ENCODE measurements at places on chromosomes 12 and 14. TPM values are rescaled to one million over a fixed set of nuclear protein-coding genes. Genes with fewer than 3 reads are reported as not detected.

Gene LRFN5
- 0.13 TPM for total RNA-seq

DNA sequence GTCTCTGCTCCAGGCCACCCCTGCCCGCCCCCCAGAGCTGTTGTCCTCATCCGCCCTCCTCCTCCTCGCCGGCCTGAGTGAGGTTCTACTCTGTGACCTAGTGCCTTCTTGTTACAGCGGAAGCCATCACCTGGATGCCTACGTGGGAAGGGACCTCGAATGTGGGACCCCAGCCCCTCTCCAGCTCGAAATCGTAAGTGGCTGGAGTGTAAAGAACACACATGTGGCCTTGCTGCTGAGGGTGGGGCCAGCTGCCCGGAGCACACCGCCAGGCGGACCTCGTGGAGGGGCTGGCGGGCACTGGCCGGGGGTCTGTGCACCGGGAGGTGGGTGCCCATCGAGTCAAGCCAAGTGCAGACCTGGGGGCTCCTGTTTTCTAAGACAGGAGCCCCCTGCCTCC lies 19.4 kb downstream of the MEG3 start:
- no peak for DNase-seq

DNA sequence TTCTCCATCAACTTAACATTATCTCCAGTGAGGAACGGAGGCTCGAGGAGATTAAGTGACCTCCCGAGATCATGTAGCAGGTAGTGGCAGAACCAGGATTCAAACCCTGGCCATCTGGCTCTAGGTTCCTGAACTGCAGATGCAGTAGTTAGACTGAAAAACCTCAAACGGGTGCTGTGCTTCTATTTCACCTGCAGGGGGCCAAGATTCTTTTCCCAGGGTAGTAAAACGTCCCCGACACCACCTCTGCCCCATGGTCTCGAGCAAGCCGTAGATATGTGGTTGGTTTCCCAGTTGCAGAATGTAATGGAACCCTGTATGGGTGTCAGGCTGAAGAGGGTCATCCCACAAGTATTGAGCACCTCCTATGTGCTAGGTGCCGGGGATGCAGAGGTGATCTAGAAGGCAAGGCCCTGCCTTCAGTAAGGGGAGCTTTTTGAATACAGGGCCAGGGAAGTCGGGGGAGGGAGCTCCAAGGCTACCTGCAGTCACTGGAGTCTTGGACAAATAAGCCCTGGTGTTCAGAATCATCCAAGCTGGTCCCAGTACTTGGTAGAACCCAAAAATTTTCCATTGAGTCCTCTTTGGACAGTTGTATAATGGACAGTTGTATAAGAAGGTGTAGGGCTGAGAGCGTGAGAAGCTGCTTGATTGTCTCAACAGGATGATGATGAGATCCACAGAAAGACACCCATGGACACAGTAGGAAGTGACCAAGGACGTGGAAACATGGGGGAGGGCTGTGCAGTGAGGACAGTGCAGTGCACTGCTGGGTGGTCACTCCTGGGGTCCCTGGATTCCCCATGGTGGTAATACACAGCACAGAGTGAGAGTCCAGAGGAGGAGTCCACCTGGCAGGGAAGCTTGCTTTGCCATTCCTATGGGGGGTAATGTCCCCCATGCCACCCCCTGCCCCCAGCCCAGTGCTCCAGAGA lies 197.2 kb downstream of the CHST11 start:
- DNase-seq, result no peak

GRCh38 chr12:12217018-12217359 lies 49.9 kb downstream of the LRP6 start:
- DNase-seq, result no peak

Data from bronchial epithelial cell (primary cell).